ENCODE measurements at places on chromosomes 4 and X.

- no peak for DNase-seq
Observed at GRCh38 chr4:136731025-136731424, 801.3 kb downstream of the PCDH18 start.

- no peak for DNase-seq
Observed at GRCh38 chr4:95288552-95288951, 260.2 kb downstream of the UNC5C start.

DNA sequence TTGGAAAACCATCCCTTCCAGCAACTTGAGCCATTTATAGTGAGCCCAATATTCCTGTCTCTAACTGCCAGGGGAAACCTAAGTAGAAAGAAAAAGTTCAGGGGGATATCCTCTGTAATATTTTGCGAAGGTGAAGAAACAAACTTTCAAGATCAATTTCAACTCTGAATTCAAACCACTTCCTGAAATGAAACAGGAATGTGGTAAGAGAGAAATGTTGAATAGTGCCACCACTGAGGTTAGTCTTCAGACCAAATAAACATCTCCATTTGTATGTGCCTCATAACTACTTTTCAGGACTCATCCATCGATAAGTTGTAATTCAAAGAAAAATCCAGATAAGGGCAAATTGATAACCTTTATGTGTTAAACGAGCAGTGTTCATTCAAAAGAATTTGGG, 128.7 kb downstream of the GABRB1 start:
- no peak for DNase-seq

DNA sequence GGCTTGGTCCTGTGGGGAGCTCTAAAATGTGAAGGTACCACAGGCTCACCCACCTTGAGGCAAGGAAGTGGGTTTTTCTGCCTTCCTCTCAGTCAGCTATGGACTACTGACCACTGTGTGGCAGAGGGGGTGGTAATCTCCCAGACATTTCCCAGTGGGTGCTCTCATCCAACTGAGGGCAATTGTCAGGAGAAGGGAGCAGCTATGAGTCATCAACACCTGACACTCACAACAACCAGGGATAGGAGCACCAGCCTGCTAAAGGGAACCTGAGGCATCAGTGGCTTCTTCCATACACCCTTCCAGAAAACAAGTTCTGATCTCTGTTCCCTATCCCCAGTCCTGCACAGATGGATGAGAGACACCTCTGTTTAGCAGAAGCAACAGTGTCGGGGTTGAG, 468.8 kb downstream of the BCOR start:
- no peak for DNase-seq

- no peak for DNase-seq
Observed at GRCh38 chrX:8233091-8233490, 62.0 kb upstream of the VCX2 start.

DNA sequence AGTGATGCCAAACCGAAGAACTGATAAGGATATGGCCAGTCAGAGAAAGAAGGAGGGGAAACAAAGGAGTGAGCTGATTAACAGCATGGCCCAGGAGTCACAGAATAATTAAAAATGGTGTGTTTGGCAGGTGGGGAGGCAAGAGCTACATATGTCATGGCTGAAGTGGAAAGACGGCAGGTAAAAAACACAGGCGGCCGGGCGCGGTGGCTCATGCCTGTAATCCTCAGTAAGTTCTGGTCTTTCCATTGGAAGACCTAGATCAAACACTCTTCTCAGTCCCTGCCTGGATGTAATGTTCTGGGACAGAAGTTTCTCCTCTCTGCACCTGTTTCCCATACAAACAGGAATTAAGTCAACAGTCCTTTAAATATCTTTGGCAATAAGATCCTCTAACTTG, 503.9 kb downstream of the STIM2 start:
- DNase-seq, result no peak

DNA sequence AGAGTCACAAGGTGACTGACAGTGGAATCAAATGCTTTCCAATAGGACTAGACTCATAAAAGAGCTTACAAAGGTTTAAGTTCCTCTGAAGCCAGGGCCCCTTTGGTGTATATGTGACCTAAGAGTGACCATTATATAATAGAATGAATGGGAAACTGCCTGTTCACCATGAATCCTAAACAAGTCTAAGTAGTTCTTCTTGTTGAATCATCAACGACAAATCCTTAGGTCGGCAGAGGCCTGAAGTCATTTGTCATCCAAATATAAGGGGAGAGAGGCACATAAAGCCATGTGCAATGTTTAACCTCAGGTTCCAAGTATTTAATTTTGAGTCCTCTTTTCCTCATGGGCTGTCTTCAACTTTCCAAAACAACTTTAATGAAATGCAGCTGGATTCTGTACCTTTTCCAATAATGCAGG, 122.4 kb downstream of the RASL11B start:
- no peak for DNase-seq

- DNase-seq, result no peak
Observed at GRCh38 chr4:137647375-137647774, 115.1 kb upstream of the PCDH18 start.

DNA sequence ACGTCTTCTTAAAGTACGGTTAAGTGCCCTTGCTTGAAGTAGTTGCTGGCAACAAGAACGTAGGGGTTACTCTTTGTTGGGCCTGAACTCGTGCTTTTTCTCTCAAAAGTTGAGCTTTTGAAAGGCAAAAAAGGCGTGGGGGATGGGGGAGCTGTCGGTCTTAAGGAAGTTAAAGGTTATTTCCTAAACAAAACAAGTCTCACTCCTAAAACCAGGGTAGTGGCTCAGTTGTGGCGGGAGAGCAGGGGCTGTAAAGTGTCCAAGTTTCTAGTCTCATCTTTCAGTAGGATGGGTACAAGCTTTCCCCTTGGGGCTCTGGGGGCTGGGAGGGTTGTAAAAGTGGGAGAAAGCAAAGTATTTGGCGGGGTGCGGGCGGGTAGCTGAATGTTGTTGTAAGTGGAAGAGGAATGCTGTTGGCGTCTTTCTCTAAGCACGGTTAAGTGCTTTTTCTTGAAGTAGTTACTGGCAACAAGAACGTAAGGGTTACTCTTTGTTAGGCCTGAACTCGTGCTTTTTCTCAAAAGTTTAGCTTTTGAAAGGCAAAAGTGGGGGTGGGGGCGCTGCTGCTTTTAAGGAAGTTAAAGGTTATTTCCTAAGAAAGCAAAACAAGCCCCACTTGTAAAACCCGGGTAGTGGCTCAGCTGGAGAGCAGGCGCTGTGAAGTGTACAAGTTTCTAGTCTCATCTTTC, 904 bp upstream of the WDR1 start:
- DNase-seq, result peak; percentile 32

GRCh38 chrX:137032341-137032694, 1.5 kb downstream of the GPR101 start:
- DNase-seq, result no peak

- DNase-seq, result no peak
Observed at GRCh38 chrX:15224747-15225146, 45.1 kb downstream of the ASB9 start.

DNA sequence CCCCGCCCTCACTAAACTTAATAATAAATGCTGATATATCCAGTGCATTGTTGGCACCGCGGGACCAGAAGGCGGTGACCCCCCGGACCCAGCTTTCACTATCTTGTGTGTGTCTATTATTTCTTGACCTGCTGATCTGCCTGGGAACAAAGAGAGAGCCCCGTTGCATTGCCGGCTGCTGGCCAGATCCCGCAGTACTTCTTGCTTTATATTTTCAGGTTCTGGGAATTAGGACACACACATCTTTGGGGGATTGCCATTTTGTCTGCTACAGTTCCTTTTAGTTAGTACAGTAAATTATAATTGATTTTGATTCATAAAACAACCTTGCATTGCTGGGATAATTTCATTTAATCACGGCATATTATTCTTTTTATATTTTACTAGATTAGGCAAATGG, 2.2 kb upstream of the RTL8B start:
- no peak for DNase-seq

- DNase-seq, result no peak
Observed at GRCh38 chrX:38857736-38858523, 56.7 kb downstream of the MID1IP1 start.

- no peak for DNase-seq
Observed at GRCh38 chr4:155371432-155372043, 5.2 kb downstream of the MAP9 start.

GRCh38 chrX:131227608-131228007, 61.5 kb downstream of the IGSF1 start:
- no peak for DNase-seq

DNA sequence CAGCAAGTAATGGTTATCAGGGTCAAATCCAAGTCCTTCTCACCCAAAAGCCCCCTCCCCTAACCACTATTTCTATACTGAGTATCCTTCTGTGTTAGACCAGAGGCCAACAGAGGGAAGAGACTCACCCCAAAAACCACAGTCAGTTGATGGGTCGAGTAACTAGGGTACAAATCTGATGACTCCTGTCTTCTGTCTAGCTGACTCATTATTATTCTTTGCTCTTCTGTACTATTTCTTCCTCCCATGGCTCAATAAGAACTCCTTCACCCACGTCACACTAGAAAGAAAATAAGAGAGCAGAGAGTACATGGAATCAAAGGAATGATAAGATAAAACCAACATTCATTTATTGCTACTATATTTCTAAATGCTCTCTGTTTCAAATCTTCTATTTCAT, 2.0 kb downstream of the RAB40A start:
- DNase-seq, result no peak

- DNase-seq, result no peak
Observed at GRCh38 chr4:108094923-108095482, 73.7 kb downstream of the LEF1 start.

DNA sequence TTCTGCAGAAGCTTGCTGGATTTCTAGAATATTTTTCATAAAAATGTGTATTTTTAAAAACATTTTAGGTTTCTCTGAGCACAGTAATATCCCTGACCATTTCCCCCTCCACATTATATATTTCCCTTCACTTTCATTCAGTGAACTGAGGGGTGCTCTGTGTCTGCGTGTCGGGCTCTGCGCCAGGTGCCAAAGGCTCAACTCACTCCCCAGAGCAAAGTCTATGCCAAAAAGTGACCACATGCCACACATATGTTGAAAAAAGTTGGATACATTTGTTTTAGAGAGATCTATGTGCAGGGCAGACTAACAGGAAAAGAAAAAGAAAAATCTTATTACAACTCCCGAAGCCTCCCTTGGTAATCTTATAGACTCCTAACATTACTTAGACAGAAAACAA, 233.7 kb downstream of the MGST2 start:
- no peak for DNase-seq

DNA sequence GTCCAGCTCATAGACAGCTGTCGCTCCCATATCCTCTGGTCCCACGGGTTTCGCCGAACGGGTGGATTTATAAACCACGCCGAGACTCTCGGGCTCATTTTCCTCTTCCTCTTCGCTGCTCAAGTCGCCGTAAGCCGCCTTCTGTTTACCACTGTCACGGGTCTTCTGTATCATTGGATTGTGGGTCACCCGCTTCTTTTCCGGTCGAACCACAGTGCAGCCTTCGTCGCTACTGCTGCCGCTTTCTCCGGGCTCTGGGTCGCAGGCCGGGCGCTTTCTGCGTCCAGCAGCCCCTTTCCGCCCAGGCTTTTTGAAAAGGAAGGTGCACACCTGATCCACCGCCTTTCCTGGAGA, 311 bp downstream of the RNF113A start:
- DNase-seq, result no peak

DNA sequence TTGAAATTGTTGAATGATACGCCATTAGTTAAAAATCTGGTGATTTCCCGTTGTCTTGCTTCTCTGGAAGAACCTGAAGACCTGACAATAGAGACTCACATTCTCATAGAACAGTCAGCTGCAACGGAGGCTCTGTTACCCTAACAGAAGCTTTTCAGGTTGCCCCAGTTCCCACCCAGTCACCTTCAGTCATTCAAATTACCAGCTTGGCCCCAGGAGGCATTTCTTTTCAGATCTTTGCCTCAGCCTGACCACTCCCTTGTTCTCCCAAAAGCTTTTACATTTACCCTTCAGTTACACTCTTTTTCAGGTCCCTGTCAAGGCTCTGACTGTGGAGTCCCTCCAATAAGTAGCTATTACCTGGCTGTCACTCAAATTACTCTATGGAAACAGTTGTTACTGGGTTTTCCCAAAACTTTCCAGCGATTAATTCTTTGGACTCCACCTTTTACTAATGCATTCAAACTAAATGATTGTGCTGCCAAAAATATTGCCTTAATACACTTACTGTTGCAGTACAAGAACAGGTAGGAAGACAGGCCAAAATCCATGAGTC, 162.2 kb upstream of the FTHL17 start:
- DNase-seq, result no peak

GRCh38 chr4:180840142-180840541, 1403.1 kb upstream of the TENM3 start:
- no peak for DNase-seq

DNA sequence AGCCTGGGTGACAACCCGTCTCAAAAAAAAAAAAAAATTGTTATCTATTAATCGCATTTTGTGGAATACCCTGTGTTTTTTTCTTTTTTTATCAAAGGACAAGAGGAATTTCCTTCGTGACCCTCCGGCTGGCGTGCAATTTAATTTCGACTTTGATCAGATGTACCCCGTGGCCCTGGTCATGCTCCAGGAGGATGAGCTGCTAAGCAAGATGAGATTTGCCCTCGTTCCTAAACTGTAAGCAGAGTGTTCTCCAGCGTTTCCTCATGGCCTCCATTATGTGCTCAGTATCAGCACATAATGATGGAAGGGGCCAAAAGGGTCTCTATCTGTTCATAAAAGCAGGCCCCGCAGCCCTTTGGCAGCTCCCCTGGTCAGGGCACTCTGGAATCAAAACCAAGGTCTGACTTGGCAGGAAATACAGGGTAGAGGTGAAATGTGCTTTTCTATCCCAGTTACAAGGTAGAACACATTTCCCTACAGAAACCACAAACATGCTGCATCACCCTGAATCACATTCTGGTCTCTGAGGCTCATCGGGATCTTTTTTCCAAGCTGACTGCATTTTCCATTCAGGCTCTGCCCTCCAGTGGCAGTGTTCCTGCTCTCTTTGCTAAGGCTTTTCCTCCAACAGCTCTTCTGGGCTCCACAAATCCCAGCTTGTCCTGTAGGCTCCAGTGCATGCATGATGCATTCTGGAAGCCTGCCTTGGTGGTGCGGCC, 24.4 kb downstream of the SYAP1 start:
- DNase-seq, result no peak

- DNase-seq, result no peak
Observed at GRCh38 chr4:134888156-134888555, 686.6 kb upstream of the PABPC4L start.

DNA sequence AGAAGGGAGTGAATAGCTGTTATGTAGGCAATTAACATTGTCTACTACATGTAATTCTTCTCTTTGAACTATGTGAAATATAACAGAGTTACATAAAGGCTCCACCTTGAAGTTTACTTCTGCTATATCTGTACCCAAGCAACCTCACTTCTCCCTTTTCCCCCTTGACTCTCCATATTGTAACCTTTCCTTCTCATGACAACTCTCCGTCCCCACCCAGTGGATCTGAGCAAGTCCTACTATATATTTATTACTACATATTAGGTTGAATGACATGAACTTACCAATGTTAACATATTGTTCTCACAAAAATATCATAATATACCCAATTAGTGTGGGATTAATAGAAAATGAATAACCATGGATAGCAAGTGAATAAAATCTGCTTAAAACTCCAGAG, 93.2 kb upstream of the ATP8A1 start:
- peak; percentile 24 for DNase-seq
